Adrenal gland (tissue), 19 donors: ENCODE measurements at places on chromosomes 11 and 22. TPM values are rescaled to one million over a fixed set of nuclear protein-coding genes. Genes with fewer than 3 reads are reported as not detected.
A peak's percentile ranks its signal among the peaks of the same experiment; 100 is the strongest.

The C11orf86 gene
- 1.4 TPM for polyA plus RNA-seq

The HIC2 gene
- 0.57 TPM for polyA plus RNA-seq

The OR8A1 gene
- polyA plus RNA-seq, result not detected

The CD3G gene
- 0.44 TPM for polyA plus RNA-seq

The RHOD gene
- polyA plus RNA-seq, result 9.9 TPM

The CALCA gene
- not detected for polyA plus RNA-seq

The DDI1 gene
- not detected for polyA plus RNA-seq

The BIRC3 gene
- polyA plus RNA-seq, result 7.6 TPM

The CHORDC1 gene
- 34.5 TPM for polyA plus RNA-seq

The INS gene
- 10.9 TPM for polyA plus RNA-seq

GRCh38 chr11:64165481-64165841 is 452 bp downstream of the MACROD1 start:
- no peak for DNase-seq

GRCh38 chr11:34379539-34379938 is 21.7 kb upstream of the ABTB2 start:
- no peak for DNase-seq

- peak; percentile 29 for DNase-seq
These were observed 14.3 kb upstream of the BCL9L start for GRCh38 chr11:118939953-118940598.

- no peak for DNase-seq
These were observed 101.7 kb upstream of the PAX6 start for GRCh38 chr11:31912808-31913207.

- DNase-seq, result no peak
These were observed 133.4 kb downstream of the DCDC1 start for GRCh38 chr11:31236143-31236542.

DNA sequence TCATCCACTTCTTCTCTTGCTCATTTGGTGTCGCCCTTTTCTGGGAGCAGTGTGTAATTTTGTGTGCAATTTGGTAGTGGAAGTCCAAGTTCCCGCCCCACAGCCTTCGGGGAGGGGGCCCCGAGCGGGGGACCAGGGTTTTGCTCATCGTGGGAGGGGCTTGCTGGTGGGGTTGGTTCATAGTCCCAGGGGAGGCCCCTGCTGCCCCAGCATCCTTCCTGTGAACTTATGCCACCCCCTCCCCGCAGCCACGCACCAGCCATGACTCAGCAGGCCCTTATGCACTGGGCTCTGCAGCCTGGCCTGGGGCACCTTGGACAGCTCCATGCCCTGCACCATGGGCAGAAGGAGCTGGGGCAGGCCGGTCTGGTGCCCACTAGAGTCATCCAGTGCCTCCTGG is 1183.6 kb downstream of the BRD1 start:
- no peak for DNase-seq

GRCh38 chr11:102144357-102145355 is 34.4 kb downstream of the YAP1 start:
- peak; percentile 47 for DNase-seq

DNA sequence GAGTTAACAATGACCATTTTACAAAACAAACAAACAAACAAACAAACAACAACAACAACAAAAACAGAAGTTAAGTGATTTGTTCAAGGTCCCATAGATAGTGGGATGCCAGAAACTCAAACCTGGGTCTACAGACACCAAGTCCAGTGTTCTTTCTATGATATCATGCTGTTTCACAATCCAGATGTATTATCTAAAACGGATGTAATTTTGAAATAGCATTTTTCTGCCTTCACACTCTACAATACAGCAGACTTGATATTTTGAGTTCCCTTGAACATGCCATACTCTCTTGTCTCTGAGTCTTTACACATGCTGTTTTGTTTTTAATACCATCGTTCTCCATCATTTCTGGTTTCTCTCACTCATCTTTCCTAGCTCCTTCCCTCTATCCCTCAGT is 104.5 kb downstream of the RELT start:
- no peak for DNase-seq

DNA sequence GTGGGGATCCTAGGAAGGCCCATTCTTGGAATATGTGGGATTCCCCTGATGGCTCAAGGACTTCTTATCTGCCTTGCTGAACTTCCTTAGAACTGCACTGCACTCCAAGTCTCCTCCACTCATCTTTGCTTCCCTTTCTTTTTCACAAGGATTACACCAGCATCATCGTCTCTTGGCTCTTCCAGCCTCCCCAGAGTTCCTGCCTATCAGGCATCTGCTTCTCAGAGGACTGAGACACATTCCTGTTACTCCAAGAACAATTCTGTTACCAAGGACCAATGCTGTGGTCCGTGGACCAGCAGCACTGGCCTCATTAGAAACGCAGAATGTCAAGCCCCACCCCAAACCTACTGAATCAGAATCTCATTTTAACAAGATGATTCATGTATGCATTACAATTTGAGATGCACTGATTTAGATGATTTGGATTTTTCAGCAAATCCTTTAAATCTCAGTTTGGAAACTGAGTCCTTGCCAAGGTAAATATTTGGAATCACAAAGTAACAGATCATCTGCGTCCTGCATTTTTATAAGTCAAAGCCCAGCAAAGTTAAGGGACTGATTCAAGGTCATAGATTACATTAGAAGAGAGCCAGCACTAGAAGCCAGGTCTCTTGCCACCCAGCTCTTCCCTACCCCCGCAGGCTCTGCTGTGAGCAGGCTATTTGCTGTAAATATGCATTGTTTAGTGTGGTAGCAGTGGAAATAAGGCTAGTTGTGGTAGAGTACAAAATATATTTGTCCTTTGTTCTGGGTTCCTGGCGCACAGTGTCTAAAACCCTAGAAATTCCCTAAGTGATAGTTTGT is 110.9 kb downstream of the SWAP70 start:
- DNase-seq, result no peak

DNA sequence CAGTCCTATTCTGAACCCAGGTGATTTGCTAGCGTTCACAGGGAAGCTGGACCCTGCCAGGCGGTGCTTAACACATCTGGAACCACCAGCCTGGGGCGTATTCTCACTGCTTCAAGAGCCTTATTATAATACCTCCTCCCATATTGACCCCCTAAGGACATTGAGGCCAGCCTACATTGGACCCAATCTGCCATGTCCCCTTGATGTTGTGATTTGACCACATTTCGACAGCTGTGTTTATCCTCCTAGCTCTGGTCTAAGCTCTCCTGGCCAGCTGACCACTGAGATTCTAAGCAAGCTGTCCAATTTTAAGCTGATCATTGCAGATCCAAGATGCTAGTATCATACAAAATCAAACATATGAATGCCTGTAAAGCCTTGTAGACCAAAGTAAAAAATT is 148.1 kb upstream of the BLID start:
- DNase-seq, result no peak

GRCh38 chr11:69287968-69288882 is 5.7 kb upstream of the MYEOV start:
- DNase-seq, result no peak

GRCh38 chr22:30185129-30185528 is 61.4 kb downstream of the LIF start:
- DNase-seq, result no peak

- DNase-seq, result no peak
These were observed 51.5 kb upstream of the POU2AF2 start for GRCh38 chr11:111193924-111194490.

GRCh38 chr11:117722082-117722481 is 74.9 kb downstream of the DSCAML1 start:
- no peak for DNase-seq

DNA sequence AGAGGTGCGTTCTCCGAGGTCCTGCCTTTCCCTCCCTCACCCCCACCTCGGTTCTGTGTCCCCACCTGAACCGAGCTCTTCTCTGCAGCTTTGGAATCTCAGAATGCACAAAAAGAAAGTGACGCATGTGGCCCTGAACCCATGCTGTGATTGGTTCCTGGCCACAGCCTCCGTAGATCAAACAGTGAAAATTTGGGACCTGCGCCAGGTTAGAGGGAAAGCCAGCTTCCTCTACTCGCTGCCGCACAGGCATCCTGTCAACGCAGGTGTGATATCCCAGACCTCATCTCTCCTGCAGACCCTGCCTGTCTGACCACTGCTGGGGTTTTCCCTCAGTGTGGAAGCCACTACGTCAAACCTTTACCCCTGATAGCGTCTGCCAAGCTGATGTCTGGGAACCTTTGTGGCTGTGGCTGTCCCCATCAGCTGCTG is 13.9 kb downstream of the ACP2 start:
- DNase-seq, result peak; percentile 94

DNA sequence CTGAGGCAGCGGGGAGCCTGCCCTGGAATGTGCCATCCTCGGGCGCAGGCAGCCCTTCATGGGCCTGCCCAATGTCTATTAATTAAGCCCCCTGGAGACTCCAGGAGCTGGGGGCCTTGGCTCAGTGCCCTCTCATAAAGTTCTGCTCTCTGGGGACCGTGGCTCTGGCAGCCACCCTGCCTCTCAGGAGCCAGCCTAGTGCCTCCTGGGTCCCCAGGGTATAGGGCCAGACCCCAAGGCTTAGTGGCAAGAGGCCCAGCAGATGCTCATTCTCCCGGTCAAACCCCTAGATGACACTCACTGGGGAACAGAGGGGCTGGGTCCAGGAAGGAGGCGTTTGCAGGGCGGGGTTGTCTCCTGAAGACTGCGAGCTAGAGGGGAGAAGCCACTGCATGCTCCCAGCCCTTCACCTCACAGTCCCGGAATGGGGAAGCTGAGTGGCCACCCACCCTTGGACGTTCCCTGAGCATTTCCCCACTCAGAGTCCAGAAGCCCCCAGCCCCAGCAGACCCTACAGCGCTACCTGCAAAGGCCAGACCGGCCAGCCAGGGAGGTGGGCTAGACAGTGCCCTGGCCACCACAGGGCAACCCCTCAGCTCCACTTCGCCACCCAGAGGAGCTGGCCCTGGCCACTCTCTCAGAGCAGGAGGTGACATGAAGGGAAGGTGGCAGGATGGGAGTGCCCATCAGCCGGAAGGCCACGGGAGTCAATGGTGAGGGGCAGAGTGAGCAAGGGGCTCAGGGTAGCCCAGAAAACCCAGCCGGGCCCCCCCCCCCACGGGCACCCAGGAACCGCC is 83.0 kb downstream of the CDKN1C start:
- DNase-seq, result peak; percentile 13

DNA sequence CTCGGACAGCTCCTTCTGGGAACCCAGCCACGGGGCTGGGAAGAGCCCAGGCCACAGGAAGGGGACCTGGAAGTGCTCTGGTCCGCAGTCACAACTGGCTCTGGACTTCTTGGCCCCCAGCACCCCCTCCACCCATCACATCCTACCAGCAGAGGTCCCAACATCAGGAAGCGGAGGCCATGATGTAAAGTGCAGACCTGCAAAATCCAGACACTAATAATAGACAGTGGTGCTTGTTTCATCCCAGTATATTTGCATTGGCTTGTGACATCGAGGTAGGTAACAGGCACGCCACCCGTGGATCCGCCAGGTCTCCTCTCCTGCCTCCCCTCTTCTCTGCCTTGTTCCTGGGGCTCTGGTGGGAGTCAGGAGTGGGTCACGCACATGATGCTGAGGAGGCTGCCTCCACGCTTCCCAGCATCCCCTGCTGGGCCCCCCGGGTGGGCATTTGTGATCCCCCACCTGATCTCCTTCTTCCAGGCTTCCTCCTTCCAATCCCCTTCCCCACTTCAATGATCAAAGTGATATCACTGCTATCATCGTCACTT is 1454.0 kb downstream of the BRD1 start:
- DNase-seq, result no peak

DNA sequence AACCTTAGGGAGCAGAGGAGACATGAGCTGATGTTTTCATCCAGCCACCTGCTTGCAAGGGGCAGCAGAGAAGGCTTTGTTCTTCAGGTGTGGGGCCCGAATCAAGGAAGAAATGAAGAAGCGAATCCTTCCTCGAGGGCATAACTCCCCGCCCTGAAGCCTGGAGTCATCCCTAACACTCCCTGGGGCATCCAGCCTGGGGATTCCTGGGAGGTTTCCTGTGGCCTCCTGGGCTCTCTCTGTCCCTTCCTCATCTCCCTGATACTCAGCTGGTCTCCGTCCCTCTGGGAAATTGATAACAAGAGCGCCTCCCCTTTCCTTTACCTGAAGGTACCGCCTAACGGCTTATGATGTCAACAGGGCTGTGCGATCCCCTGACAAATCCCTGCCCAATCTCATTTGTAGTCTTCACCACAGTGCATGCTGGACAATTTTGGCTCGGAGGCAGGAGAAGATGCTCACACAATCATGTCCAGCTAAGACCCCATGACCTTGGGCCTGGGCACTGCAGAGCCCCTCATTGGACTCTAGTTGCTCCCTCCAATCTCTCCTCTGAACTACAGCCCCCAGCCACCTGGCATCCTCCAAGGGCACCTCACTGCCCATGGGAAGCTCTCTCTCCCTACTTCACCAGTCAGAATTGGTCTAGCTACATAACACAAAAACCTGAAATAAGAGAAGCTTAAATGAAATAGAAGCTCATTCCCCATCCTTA is 80.6 kb upstream of the RTL6 start:
- DNase-seq, result no peak

- DNase-seq, result no peak
These were observed 1461.6 kb downstream of the BRD1 start for GRCh38 chr22:48366056-48366455.

DNA sequence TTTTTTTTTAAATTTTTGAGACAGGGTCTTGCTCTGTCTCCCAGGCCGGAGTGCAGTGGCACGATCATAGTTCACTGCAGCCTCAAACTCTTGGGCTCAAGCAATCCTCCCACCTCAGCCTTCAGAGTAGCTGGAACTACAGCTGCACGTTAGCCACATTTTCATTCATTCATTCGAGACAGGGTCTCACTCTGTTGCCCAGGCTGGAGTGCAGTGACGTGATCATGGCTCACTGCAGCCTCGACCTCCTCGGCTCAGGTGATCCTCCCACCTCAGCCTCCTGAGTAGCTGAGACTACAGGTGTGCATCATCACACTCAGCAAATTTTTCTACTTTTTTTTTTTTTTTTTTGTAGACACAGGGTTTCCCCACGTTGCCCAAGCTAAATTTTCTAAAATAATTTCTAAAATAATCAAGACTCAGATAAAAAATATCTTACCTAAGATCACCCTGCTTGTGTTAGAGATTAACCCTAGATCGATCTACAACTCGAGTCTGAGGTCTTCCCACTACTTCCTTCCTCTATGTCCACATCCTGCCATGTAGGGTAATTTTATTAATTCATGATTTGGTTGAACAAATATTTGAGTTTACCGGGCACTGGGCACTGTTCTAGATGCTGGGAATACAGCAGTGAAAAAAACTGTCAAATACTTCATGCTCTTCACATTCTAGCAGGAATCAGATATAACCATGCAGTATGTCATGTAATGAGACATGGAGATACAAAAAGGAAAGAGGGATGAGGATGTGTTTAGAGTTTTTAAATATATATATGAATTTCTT is 15.1 kb downstream of the EIF4G2 start:
- no peak for DNase-seq

- DNase-seq, result no peak
These were observed 17.6 kb upstream of the SLC35F2 start for GRCh38 chr11:107876141-107876540.
